ENCODE measurements at places on chromosomes 2 and 18. TPM values are rescaled to one million over a fixed set of nuclear protein-coding genes. Genes with fewer than 3 reads are reported as not detected.

Gene SH3YL1
- total RNA-seq, result 23.0 TPM

Gene LHCGR
- not detected for total RNA-seq

Gene CD8A
- not detected for total RNA-seq

Gene LAPTM4A
- total RNA-seq, result 136 TPM

Gene FKBP7
- 68.8 TPM for total RNA-seq

Gene CYS1
- 0.58 TPM for total RNA-seq

Gene PROC
- under 0.01 TPM for total RNA-seq

Gene CHMP1B
- total RNA-seq, result 66.0 TPM

Gene CRACDL
- total RNA-seq, result not detected

Gene ROCK2
- 38.1 TPM for total RNA-seq

Gene CXCR4
- total RNA-seq, result 0.85 TPM

Gene PDIA6
- total RNA-seq, result 682 TPM

Gene SPATA3
- total RNA-seq, result not detected

Gene POTEC
- total RNA-seq, result under 0.01 TPM

Gene PLEK
- total RNA-seq, result under 0.01 TPM

Gene IL1RL1
- 1.1 TPM for total RNA-seq

Gene LINC00305
- not detected for total RNA-seq

Gene ALLC
- total RNA-seq, result under 0.01 TPM

Gene RPE
- 151 TPM for total RNA-seq

Gene FSHR
- not detected for total RNA-seq

Gene SLC9A4
- total RNA-seq, result not detected

Gene WDR35
- total RNA-seq, result 10.7 TPM

Gene XIRP2
- total RNA-seq, result under 0.01 TPM

Gene TRIM43
- total RNA-seq, result not detected

Gene TWIST2
- total RNA-seq, result 13.4 TPM

Gene ATG9A
- 36.4 TPM for total RNA-seq

Gene DUSP19
- 7.3 TPM for total RNA-seq

Gene STARD6
- 0.28 TPM for total RNA-seq

Gene MTA3
- total RNA-seq, result 26.8 TPM

Gene HRH4
- under 0.01 TPM for total RNA-seq

Gene BMP10
- total RNA-seq, result not detected

Gene LYPD6B
- 0.56 TPM for total RNA-seq

Gene STON1
- 20.0 TPM for total RNA-seq

Gene PTPRN
- total RNA-seq, result 12.7 TPM

Gene DGUOK
- 73.4 TPM for total RNA-seq

Gene EFHD1
- 2.0 TPM for total RNA-seq

Gene NOL4
- total RNA-seq, result 0.38 TPM

Gene TBR1
- not detected for total RNA-seq

Gene SAG
- not detected for total RNA-seq

Gene DYSF
- total RNA-seq, result 5.6 TPM

Gene POLE4
- 15.5 TPM for total RNA-seq

Gene CLEC4F
- not detected for total RNA-seq

Gene TNFAIP6
- 69.3 TPM for total RNA-seq

Gene NAT8
- total RNA-seq, result not detected

Gene CNGA3
- total RNA-seq, result not detected

Gene IL36A
- total RNA-seq, result not detected

Gene PPP1R1C
- total RNA-seq, result 0.77 TPM

Gene ZNF385B
- not detected for total RNA-seq

Gene HMSD
- total RNA-seq, result under 0.01 TPM

Gene TMEM163
- total RNA-seq, result not detected

Gene CYP1B1
- 33.9 TPM for total RNA-seq

Gene WDR33
- total RNA-seq, result 24.0 TPM

Gene KCNS3
- 3.6 TPM for total RNA-seq

Gene AMER3
- not detected for total RNA-seq

Gene DNAH6
- under 0.01 TPM for total RNA-seq

Gene EVA1A
- total RNA-seq, result 67.1 TPM

Measured in regular cardiac myocyte (primary cell).